ENCODE measurements at places on chromosomes 5 and 9. TPM values are rescaled to one million over a fixed set of nuclear protein-coding genes. Genes with fewer than 3 reads are reported as not detected.

GRCh38 chr5:111070272-111071134 is 1.0 kb upstream of the TSLP start:
- DNase-seq = no peak

GRCh38 chr9:131693651-131694597 is 46.0 kb downstream of the RAPGEF1 start:
- no peak for DNase-seq

DNA sequence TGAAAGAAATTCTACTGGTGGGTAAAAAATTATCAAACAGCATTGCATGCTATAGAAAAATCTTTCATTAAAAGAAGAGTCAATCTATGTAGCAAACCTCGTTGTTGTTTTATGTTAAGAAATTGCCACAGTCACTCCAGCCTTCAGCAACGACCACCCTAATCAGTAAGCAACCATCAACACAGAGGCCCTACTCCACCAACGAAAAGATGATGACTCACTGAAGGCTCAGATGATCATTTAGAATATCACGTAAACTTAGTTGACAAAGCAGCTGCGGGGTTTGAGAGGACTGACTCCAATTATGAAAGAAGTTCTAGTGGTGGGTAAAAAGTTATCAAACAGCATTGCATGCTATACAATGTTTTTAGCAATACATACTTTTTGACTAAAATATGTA is 242.6 kb downstream of the DRD1 start:
- no peak for DNase-seq

- DNase-seq = no peak
These were observed 16.0 kb upstream of the SHC3 start for GRCh38 chr9:89194421-89195130.

C8G gene
- total RNA-seq = not detected

OR1Q1 gene
- not detected for total RNA-seq

DNA sequence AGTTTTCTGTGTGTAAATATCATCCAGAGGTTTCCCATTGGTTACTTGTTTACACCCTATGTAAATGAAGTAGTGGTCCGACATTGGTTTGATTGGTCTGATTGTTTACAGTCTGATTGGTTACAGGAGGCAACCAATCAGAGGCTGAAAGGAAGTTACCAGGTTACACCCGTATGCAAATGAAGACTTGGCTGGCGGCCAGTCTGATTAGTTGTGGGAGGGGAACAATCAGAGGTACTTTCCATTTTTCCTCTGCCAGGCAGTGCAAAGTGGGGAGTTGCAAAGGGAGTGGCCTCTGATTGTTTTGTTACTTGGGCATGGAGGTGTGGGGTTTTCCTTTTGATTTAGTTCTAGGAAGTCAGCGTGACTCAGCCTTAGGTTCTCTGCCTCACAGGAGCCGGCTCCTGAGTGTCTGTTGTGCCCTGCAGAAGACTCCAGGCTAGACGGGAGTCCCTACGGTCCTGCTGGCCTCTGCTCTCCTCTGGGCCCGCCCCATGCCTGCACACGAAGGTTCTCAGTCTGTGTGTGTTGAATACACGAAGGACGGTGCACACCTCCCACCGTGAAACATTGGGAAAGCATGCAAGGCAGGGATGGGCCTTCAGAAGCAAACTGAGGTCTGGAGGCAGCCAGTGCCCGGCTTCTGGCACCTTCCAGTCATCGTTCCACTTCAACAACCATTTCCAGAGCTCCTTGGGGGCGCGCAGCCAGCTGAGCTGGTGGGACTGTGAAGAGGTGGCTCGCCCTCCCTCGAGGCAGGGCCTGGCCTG is 42.9 kb downstream of the OLFM1 start:
- no peak for DNase-seq

SLC46A2 gene
- total RNA-seq = not detected

DNA sequence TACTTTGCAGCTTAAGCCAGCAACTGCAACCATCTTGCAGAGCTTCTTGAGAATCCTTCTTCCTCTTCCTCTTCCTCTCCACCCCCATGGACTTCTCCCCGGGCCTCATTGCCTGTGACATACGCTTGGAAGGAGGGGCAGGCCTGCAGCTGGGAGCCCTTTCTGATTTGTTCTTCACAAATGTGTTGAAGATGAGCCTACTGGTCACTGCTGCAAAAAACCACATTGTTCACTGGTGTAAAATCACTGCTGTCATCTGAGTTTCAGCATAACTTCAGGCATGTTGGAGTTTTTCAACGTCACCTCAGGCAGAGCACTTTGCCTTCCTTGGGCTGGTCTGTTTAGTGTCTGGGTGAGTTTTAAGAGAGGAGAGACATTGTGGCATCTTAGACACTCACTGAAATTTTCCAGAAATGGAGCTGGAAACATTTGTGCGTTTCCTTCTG is 7.9 kb downstream of the TJP2 start:
- DNase-seq = no peak

DNA sequence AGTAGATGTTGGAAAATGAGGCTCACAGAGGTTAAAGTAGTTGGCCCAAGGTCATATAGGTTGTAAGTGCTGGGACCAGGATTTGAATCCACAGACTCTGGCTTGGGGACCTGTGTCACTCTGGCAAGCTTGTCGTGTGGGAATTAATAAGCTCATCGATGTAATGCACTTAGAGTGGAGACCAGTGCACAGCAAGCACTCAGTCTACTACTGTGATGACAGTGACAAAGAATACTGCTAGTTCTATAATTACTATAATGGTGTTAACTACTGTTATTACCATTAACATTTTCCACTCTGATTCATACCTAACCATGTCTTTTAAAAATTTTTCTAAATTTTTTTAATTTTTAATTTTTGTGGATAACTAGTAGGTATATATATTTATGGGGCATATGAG is 12.8 kb downstream of the PAM start:
- DNase-seq = no peak

DNA sequence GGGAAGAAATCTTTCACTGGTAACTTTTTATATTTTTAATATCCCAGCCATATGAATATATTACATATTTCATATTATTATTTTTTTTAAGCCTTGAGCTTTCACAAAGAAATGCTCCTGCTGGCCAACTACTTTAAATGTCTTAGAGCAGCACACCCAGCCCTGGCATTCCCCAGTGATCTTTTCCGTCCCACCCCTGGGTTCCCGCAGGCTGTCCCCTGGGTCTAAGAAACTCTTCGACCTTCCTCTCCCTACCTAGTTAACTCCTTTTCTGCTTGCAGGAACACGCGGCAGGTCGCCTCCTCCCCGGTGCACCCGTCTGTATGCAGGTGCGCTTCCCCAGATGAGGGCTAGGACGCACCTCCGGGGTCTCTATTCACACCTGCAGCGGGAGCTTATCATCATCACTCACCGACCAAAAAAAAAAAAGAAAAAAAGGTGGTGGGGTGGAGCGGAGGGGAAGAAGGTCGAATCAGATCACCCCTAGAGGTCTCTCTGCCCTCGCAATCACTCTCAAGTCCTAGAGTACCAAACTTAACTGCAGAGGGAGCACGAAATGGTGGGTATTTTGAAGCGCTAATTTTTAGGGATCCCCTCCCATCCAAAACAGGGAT is 696 bp downstream of the ZFP62 start:
- peak; percentile 64 for DNase-seq

- no peak for DNase-seq
These were observed 63.3 kb upstream of the CKS2 start for GRCh38 chr9:89247431-89248353.

DNA sequence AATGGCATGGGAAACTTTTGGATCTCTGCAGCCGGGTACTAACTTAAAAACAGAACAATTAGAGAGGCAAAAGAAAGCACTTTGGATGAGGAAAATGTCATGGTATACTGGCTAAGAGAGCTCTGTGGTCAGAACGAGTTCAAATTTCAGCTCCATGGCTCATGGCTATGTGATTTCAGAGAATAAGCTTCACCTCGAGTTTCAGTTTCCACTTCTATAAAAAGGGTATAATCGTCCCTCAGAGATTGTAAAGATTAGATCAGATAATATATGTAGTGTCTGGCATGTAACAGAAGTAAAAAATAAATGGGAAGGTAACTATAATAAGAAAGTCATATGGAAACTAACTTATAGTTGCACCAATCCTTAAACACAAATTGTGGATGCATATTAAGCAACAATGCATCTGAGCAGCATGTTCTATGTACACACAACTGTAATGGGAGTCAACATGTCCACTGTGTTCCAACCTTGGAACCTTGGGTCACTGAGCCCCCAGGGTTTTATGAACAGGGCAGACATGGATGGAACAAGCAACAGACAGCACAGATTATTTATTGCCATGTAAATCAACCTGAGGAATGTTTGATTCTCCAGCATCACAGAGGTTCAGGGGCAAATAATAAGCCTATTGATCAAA is 145.4 kb downstream of the MAPKAP1 start:
- peak; percentile 33 for DNase-seq

DNA sequence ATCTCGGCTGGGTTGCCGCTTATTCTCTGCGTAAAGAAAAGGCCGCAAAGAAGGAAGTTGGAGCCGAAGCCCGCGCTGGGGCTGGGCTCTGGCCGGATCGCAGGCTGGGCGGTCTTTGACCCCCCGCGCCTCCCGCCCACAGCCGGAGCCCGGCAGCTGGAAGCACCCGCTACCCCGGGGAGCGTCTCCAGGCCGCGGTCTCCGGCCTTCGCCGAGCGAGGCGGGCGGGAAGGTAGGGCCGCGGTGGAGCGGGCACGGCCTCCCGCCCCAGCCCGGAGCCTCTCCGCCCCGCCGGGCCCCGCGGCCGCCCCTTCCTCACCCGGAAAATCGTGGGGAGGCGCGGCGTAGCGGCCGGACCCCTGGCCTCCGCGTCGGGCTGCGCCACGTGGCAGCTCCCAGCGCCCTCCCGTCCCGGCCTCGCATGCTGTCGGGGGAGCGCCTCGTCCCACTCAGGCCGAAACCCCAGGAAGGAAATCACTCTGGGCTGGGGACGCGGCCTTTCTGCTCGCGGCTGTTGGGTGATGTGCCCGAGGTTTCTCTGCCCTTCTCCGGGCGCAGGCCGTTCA is 12.0 kb downstream of the FOXD1 start:
- DNase-seq = no peak

DNA sequence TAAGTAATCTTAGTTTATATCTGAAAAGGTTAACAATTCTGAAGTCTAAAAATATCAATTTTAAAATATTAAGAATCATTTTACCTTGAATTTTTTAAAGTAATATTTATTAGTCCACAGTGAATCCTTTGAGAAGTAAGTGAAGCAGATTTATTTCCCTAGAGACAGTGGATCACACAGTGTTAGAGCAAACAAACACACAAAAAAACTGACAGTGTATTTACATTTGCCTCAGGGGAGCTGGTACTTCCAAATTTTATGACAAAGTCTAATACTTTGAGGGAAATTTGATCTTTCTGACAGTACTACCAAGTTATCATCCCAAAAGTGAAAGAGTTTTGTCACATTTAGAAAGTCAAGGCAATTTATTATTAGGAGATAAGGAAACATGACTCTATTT is 1750.6 kb upstream of the CDH9 start:
- DNase-seq = no peak

SNAPC3 gene
- 41.0 TPM for total RNA-seq

DRD1 gene
- not detected for total RNA-seq

ADGRD2 gene
- total RNA-seq = not detected

ALDH1A1 gene
- 155 TPM for total RNA-seq

- no peak for DNase-seq
These were observed 160.1 kb upstream of the DAB2 start for GRCh38 chr5:39584927-39585326.

GRCh38 chr5:165617491-165617890 is 2112.1 kb downstream of the MAT2B start:
- no peak for DNase-seq

DNA sequence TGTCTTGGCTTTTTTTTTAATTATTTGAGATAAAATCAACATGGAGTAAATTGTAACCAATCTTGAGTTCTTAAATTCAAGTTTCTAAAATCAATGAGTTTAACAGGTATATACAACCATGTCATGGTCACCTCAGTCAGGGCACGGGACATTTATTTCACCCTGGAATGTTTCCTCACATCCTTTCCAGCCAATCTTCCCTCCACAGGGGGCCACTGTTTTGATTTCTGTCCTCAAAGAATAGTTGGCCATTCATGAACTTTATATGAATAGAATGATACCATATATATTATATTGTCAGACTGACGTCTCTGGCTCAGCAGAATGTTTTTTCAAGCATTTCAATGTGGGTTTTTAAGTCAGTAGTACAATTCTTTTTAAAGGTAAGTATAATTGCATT is 806 bp downstream of the ZNF474 start:
- DNase-seq = no peak

DNA sequence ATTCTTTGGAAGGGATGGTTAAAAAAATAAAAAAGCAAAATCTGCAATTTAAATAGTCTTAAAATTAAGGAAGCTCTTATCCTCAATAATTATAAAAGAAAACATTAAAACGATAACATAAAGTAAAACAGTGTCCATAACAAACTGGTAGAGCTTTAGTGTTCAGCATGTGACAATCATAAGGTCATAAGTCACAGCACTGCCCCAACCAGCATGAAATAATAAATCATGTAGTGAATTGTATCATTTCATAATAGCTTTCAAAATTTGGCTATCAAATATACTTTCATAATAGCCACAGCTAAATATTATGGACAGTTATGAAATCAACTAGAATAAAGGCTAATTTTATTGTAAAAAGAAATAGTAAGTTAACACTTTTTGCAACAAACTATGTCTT is 10.0 kb downstream of the NR3C1 start:
- no peak for DNase-seq

GRCh38 chr5:168916266-168916665 is 337.1 kb upstream of the PANK3 start:
- DNase-seq = no peak

DNA sequence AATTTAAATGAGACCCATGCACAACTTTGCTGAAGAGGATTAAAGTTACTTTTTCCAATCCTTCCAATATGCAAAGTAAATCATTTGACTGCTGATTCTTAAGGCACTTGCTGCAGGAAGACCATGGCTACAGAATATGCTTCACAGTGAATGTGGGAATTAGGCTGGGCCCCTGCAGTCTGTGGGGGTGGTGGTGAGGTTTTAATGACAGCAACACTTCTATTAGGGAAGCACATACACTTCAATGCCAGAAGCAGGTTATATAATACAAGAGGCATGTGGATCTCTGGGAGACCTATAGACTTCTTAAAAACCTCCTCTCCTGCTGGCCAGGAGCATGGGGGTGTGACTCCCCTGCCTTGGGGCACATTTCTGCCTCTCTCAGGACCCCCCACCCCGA is 124.5 kb upstream of the KLF9 start:
- DNase-seq = no peak

OR13C5 gene
- total RNA-seq = not detected

Data from LHCN-M2 (cell line).